ENCODE measurements at places on chromosomes 6 and 20.
A peak's percentile ranks its signal among the peaks of the same experiment; 100 is the strongest.

DNA sequence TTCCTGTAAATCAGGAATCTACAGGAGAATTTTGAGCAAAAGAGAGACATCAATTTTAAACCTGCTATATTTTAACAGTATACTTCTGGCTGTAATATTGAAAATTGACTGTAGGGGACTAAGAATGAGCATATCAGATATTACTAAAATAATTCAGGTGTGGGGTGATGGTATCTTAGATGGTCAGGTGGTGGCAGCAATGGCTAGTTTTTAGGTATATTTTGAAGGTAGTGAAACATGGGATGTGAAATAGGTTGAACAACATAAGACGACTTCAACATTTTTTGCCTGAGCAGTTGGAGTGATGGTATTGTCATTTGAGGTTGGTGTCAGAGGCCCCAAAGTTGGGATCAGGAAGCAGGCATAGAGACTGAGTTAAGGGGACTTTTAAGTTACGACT is 32.1 kb downstream of the FAM83B start:
- DNase-seq: no peak

GRCh38 chr6:137999815-138000214 is 107.4 kb downstream of the PERP start:
- no peak for DNase-seq

DNA sequence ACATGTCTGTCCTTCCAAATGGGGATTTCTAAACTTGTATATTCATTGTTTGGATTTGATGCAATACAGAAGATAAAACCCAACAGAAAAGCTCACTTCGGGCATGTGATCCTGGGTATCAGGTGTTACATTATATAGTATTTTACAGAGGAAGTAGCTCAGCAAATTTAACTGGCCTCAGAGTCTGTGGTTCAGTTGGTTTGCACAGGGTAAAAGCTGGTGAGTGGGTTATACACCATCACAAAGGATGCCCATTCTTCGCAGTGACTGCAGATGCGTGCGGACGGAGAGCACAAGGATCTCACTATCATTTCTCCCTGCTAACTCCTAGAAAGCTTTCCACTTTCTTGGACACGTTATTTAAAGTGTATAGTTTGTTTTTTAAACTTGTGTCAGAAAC is 236.7 kb downstream of the TMEM242 start:
- DNase-seq: no peak

DNA sequence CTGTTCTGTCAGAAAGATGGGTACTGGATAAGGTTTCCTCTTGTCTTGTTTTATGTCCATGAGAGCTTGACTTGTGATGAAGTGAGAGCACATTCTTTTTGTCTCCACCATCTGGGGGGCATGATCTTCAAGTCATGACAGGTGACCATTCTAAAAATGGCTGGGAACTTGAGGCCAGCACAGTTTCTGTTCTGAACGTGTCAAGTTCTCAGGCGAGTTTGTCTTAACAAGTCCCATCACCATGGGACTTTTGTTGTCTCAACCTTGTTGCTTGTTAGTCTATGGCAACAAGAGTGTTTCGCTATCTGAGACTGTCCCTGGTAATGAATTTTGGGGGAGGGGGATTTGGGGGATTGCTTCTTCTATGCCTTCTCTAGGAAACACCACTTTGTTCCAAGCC is 25.6 kb upstream of the ENPP4 start:
- no peak for DNase-seq

DNA sequence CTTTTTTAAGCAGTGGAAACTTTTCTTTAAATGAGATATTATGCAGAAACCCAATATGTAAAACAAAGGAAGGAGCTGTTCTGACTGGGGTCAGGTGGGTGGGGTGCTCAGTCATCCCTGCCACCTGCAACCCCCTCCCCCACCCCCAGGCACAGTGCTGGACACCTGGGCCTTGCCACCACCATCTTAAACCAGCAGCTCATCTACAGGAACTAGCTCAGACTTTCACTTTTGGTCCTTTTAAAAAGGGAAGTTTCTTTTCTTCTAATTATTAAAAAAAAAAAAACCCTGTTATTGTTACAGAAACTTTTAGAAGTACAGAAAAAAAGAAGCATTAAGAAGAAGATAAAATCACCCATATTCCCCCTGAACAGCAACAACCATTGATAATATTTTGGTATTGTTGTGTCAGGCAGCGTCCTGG is 37.1 kb downstream of the PPP1R16B start:
- peak; percentile 58 for DNase-seq

DNA sequence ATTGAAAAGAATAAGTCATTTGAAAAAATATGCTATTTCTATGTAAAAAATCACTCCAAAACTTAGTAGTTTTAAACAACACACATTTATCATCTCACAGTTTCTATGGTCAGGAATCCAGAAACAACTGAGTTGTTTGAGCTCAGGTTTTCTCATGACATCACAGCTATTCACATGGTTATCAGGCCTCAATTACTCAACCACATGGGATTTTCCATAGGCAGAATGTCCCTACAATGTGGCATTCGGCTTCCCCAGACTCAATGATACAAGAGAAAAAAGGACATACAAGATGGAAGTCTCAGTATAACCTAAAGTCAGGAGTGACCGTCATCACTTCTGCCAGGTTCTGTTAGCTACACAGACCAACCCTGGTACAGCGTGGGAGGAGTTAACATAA is 3.4 kb upstream of the SLC35D3 start:
- DNase-seq: no peak

Measured in stimulated activated CD4-positive, alpha-beta T cell treated with anti-CD3 and anti-CD28 coated beads, Interleukin-1b, Interleukin-23, amount 100 ng/mL, for 1 hour (primary cell).